ENCODE measurements at places on chromosomes 6 and 20.

GRCh38 chr6:155791186-155791585, 335.5 kb upstream of the NOX3 start:
- DNase-seq = no peak

GRCh38 chr6:111277819-111278218, 190.5 kb downstream of the SLC16A10 start:
- DNase-seq = no peak

- no peak for DNase-seq
Observed at GRCh38 chr20:47642624-47643023, 140.9 kb downstream of the NCOA3 start.

GRCh38 chr6:49264909-49265308, 198.1 kb downstream of the MMUT start:
- no peak for DNase-seq

DNA sequence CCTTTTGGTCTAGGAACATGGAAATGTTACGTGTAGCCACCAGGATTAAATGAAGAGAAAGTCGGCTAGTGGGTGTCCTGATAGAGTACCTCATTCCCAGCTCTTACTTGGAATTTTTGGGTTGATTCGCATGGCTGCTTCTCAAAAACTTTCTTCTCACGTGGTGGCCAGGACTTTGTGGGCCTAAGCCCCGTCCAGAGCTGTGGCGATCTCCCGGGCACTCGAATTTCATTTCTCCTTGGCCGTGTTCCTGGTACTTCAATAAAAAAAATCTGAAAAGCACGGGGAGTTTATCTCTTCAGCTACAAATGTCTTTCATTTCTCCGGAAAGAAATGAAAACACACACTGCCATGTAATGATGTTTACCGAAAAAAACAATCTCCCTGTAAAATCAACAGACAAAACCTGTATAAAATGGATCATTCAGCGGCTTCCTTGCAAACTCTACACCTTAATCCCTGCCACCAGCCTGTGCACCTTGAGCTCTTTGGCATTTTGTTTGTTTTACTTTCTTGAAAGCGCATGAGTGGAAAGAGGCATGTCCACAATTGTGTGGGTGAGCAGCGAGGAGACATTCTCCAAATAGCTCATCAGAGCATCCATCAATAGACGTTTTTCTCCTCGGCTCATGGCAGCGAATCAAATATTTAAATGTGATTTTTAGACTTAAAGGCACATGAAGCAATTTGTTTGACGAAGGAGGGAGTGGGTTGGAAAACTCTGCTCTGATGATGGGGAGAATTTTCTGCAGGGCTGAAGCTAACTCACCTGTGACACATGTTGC, 173.1 kb downstream of the TFAP2C start:
- DNase-seq = no peak
